ENCODE measurements at places on chromosomes 1 and 21.

- DNase-seq = no peak
Measured at GRCh38 chr1:101244842-101245241, 8.0 kb downstream of the S1PR1 start.

- DNase-seq = no peak
Measured at GRCh38 chr1:204036882-204037655, 35.8 kb upstream of the SOX13 start.

- DNase-seq = no peak
Measured at GRCh38 chr1:154864189-154864975, 5.7 kb downstream of the KCNN3 start.

- DNase-seq = no peak
Measured at GRCh38 chr1:208159555-208160258, 84.5 kb downstream of the PLXNA2 start.

- no peak for DNase-seq
Measured at GRCh38 chr21:35399002-35399530, 350.0 kb upstream of the RUNX1 start.

GRCh38 chr1:67861856-67862516 is 28.7 kb upstream of the GNG12 start:
- DNase-seq = no peak

- DNase-seq = no peak
Measured at GRCh38 chr21:16842696-16843035, 670.2 kb upstream of the CXADR start.

GRCh38 chr1:196143602-196144342 is 464.5 kb downstream of the KCNT2 start:
- DNase-seq = no peak

GRCh38 chr1:40377512-40377911 is 4.0 kb downstream of the SMAP2 start:
- no peak for DNase-seq

DNA sequence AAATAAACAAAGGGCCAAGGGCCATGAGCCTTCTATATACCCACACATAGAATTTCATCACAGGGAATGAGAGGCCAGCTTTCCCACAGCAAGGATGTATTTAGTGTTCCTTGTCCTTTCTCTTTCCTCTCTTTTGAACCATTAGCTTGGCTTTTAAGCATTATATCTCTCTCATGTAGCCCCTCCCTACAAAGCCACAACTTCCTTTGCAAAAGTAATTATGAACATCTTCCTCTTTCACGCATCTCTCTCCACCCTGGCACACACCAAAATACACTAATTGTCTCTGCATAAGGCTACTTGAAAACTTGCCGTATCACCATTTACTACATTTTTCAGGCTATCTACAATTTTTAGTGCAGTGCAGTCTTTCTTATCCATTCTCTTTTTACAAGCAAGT is 1.9 kb upstream of the AK5 start:
- DNase-seq = no peak

DNA sequence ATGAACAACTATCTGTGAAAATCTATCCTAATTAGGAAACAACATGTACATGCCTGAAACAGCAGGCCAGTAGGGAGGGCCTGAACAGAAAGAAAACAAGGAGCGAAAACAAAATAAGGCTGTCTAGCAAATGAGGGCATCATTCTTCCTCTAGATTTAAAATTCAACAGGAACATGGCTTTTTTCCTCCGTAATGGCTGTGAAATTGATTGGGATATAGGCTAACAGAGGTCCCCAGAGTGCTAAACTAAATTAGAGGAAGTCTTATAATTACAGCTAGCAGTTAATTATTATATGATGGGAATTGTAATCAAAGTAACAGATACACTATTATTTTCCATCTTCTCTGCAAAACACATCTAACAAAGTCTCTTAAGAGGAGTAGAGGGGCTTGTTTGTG is 51.7 kb upstream of the TIAM1 start:
- no peak for DNase-seq

Measured in GM12892 (cell line).